Bronchial smooth muscle cell (primary cell): ENCODE measurements at places on chromosomes 3 and 15. TPM values are rescaled to one million over a fixed set of nuclear protein-coding genes. Genes with fewer than 3 reads are reported as not detected.

The RGMA gene
- total RNA-seq = 1.1 and 1.9 TPM in 2 replicates

The SLCO2A1 gene
- total RNA-seq = under 0.01 TPM in 1 of 2 replicates, not detected in the other

The GRAMD1C gene
- 4.9 and 6.8 TPM in 2 replicates for total RNA-seq

The ATP13A5 gene
- not detected in 2 replicates for total RNA-seq

The ADPGK gene
- total RNA-seq = 40.9 and 42.1 TPM in 2 replicates

The PLA2G4D gene
- total RNA-seq = not detected in 2 replicates

The TM4SF18 gene
- total RNA-seq = under 0.01 TPM in 1 of 2 replicates, not detected in the other

The IGSF10 gene
- total RNA-seq = 0.94 and 2.0 TPM in 2 replicates

The NDN gene
- 34.1 and 36.9 TPM in 2 replicates for total RNA-seq

The CASR gene
- not detected in 2 replicates for total RNA-seq

The GATA2 gene
- total RNA-seq = 4.7 and 7.6 TPM in 2 replicates

The NPAP1 gene
- under 0.01 TPM in 1 of 2 replicates, not detected in the other for total RNA-seq
